ENCODE measurements at places on chromosomes 2 and 18. TPM values are rescaled to one million over a fixed set of nuclear protein-coding genes. Genes with fewer than 3 reads are reported as not detected.
A peak's percentile ranks its signal among the peaks of the same experiment; 100 is the strongest.

The UPP2 gene
- not detected for total RNA-seq

The UGT1A10 gene
- 140 TPM for total RNA-seq

DNA sequence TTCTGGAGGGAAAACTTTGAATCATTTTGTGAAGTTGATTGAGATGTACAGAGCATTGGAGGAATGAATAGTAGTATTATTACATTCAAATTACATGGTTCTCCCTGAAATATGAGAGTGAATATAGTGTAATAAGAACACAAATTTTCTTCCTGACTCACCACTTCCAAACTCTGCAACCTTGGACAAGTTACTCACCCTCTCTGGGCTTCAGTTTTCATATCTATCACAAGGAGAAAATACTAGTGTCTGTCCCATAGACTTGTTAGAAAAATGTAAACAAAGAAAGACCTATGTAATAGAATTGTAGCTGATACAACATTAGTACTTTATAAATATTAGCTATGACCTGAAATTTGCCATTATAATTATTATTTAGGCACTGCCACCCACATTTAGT is 150.8 kb downstream of the LRRTM1 start:
- DNase-seq, result no peak

- DNase-seq, result no peak
Observed at GRCh38 chr18:49471532-49471931, 11.1 kb upstream of the DYM start.

- no peak for DNase-seq
Observed at GRCh38 chr18:25234740-25235345, 117.1 kb downstream of the ZNF521 start.

DNA sequence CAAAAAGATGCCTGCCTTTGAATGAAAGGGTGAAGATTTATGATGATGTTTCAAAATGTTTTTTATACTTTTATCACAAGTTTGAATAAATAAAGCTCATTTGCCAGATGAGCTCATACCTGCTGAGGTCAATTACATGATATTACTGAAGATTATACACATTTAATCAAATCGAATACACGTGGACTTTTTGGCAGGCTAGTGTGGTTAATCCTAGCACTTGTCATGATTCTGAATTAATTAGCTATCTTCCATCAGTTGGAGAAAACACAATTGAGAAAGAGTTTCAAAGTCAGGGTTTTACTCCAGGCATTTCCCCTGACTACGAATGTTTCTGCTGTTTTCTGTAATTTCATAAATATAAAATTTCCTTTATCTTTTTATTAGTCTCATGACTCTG is 54.4 kb downstream of the LRPPRC start:
- no peak for DNase-seq

- no peak for DNase-seq
Observed at GRCh38 chr2:215697003-215697402, 261.1 kb upstream of the FN1 start.

The SNORC gene
- 4.9 TPM for total RNA-seq

The HRH4 gene
- not detected for total RNA-seq

GRCh38 chr2:121069434-121069969 is 215.5 kb downstream of the TFCP2L1 start:
- no peak for DNase-seq

- no peak for DNase-seq
Observed at GRCh38 chr2:189505492-189505891, 64.2 kb downstream of the WDR75 start.

DNA sequence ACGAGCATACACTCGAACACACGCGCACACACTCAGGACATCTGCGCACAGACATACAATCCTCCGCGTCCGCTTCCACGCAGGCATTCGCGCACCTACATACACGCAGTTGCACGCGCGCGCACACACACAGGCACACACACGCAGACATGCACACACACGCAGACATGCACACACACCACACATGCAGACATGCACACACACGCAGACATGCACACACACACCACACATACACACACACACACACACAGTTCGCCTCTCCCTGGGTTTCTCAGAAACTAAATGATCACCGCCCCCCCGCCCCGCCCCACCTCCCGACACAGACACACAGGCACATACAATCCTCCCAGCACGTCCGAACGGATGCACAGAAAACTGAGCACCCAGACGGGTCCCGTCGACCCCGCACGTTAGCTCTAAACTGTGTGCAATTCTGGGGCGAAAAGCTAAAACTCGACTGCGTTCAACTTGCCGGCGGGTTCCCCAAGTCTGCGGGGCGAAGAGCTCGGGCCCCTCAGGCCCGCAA is 1.0 kb downstream of the EPHA4 start:
- DNase-seq, result no peak

DNA sequence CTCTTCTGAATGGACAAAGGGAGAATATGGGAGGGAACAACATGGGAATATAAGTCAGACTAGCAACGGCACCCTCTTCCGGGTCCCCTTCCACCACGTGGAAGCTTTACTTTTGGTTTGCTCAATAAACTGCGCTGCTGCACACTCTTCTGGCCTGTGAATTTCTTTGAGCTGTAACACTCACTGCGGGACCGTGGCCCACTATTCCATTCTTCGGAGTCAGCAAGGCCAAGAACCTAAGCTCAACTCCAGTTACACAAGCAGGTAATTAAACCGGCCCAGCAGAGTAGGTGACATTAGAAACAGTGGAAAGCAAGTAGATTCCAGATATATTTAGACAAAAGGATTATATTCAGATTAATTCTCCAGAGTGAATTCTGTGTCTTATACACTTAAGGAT is 697.4 kb upstream of the NXPH2 start:
- no peak for DNase-seq

DNA sequence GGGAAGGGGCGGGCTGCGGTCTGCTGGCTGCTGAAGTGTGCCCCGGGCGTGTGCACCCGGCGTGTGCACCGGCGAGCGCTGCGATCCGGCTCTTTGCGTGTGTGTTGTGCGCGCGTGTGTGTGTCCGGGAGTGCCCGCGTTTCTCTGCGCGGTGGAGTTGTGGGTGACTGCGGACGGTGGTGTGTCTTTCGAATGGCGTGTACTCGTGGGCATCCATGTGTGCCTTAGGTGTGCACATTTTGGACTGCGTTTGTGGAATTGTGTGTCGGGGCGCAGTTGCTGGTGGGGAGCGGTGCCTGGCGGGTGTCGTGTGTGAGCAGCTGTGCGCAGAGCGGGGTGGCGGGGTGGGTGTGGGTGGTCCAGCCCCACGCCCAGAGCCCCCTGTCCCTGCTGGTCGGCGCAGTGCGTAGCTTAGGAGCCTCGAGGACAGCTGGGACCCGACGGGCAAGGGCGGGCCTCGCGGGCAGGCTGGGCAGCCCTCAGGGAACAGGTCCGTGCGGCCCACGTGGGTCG is 533 bp downstream of the HPCAL1 start:
- DNase-seq, result no peak

DNA sequence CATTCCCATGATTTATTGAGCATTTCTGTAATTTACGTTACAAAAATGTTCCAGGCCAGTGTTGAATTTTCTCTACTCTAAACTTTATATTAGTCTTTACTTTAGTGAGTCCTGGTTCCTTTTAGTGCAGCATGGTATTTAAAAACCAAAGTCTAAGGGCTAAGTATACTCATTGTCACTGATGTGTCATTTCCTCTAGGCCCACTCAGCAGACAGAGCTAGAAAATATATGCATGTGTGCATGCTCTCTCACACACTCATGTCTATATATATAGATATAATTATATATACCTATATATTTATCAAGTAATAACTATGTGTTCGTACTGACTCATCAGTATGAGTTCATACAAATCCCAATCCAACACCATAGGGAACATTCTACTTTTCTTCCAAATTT is 132.5 kb upstream of the SLC8A1 start:
- DNase-seq, result no peak

DNA sequence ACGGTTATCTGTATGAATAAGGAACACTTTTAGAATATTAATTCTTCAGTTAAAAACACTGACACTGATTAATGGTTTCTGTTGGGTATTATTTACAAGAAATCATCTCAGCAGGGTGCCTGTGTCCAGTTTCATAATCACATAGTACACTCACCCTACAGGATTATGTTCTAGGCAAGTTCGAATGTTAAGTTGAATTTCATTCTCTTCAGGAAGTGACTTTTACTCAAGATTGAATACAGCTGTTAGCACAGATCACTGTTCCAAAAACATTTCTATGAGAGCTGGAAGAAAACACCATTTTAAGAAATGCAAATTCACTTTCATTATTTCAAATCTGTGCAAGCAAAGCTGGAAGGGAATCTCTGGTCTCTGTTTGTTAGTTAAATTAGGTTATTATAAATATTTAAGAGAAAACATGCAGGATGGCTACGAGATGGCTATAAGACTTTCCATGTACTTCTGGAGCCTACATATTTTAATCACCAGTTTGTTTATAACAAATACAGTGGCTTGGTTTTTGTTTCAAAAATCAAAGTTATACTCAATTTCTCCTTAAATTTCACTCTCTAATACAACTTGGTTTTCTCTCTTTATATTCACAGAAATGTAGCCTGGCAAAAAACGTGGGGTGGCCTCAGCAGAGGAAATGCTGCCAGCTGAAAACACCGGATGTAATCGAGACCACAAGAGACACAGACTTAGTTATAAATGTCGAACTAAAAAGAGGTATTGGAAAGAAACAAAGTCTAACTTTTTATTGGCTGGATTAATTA is 65.8 kb downstream of the RBMS1 start:
- DNase-seq, result no peak

DNA sequence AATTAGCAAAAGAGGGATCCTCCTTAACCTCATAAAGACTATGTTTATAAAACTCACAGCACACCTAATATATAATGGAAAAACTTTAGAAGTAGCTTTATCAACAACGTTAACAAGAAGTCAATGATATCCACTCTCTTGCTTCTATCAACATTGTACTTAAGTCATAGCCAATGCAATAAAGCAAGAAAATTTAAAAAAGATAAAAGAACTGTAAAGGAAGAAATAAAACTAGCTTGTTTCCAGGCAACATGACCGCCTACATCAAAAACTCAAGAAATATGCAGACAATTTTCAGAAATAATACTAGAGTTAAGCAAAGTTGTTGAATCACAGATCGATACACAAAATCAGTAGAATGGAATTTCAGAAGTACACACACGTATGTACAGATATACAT is 375.5 kb upstream of the SPRED2 start:
- no peak for DNase-seq

DNA sequence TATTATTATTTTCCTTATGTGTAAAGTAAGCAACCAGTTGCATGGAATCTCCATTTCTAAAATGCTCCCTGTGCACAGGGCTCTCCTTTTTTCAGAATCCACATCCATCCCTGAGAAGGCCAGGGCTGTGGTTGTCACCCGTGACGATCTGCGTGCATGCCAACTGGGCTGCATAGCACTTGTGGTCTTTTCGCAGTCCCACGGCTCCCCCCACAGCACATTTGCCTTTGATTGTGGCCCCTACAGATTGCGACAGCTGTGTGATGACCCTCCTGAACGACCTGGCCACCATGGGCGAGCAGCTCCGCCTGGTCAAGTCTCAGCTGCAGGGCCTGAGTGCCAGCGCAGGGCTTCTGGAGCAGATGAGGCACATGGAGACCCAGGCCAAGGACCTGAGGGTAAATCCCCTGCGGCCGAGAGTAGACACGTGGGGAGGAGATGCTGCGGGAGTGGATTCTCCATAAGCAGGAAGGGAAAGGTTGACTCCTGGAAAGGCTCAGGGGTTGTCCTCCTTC is 119.8 kb upstream of the TTC39C start:
- DNase-seq, result no peak

DNA sequence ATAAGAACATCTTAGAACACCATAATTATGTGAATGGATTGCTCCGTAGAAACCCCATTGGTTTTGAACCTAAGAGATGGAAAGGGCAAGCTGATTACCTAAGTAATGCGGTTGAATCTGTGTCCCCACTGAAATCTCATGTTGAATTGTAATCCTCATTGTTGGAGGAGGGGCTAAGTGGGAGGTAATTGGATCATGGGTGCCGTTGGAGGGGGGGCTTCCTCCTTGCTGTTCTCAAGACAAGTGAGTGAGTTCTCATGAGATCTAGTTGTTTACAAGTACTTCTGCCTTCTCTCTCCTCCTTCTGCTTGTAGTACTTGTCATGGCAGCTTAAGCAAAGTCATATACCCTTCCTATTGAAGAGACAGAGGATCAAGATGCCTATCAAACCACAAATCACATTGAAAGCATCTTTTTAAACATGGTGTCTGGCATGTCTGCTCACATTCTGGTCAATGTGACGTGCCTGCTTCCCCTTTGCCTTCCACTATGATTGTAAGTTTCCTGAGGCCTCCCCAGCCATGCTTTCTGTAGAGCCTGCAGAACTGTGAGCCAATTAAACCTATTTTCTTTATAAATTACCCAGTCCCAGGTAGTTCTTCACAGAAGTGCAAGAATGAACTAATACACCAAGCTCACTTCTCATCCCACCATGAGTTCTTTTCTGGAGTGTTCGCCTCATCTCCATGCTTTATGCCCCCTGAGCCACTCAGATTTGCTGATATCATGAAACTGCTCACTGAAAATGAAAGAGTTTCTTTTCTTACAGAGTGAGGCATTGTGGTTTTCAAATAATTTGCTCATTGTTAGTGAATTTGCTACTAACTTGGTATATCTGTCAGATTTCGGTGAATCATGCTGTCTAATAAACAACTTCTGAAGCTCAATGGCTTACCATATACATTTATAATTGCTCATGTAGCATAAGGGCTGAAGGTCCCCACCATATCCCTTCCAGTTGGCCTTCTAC is 23.6 kb downstream of the KCNE4 start:
- DNase-seq, result no peak

DNA sequence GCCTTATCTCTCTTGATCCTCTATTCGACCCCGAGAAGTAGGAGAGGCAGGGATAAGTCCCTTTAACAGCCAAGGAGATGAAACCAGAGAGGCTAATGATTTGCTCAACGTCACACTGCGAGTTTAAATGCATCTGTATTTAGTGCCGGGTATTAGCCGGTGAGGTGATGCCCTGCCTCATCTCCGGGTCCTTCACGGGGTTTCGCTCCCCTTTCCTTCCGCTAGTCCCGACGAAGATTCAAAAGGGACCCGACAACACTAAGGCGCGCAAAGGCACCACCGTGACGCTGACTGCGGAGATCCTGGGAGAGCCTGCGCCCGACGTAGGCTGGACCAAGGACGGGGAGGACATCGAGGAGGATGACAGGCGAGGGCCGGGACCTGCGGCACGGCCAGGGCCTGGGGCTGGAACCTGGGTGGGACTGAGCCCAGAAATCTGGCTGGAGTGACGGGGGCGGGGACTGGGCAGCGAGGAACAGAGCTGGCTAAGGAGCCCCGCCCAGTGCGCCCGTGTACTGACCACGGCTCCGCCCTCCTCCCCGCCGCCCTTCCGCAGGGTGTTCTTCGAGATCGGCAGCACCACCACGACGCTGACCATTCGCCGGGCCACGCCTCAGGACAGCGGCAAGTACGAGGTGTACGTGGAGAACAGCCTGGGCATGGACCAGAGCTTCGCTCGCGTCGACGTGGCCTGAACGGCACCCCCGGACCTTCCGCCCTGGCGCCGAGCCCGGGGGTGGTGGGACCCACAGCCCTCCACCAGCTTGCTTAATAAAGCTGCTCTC is 1.0 kb upstream of the GMPPA start:
- peak; percentile 84 for DNase-seq
